ENCODE measurements at places on chromosomes 4 and X.

GRCh38 chrX:69366183-69366582, 137.9 kb upstream of the NALF2 start:
- no peak for DNase-seq

- no peak for DNase-seq
Observed at GRCh38 chrX:50152456-50152855, 48.4 kb downstream of the AKAP4 start.

DNA sequence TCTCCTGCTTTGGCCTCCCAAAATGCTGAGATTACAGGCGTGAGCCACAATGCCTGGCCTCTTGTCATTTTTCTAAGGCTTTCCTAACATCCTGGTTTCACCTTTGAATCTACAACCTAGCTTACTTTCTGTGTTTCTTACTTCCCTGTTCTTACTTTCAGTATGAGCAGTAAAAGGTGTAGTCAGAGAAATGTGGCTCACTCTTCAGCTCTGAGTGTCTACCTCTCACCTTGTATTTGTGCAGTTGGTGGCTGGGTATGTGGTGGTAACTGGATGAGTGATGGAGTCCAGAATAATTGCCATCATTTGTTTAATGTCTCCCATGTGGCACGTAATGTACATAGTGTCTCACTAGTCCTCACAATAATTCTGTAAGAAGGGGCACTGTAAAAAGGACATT, 19.1 kb upstream of the CXCL11 start:
- no peak for DNase-seq

DNA sequence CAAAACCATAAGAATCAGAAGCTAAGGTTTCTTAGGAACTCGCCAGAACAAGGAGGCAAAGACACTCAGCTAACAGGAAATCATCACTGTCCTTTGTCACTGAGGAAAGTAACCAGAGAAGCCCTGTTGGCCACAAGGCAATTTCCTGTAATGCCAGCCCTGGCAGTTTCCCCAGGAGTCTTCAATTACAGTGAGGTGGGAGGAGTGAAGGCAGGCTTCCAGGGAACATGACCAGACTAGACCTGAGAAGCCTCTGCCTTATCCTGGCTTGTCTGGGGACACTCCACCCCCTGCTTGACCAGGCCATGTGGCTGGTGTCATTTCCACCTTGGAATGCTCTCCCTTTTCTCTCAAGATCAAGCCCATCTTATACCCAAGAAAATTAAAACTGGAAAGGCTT, 125.3 kb downstream of the COL4A6 start:
- DNase-seq, result no peak

DNA sequence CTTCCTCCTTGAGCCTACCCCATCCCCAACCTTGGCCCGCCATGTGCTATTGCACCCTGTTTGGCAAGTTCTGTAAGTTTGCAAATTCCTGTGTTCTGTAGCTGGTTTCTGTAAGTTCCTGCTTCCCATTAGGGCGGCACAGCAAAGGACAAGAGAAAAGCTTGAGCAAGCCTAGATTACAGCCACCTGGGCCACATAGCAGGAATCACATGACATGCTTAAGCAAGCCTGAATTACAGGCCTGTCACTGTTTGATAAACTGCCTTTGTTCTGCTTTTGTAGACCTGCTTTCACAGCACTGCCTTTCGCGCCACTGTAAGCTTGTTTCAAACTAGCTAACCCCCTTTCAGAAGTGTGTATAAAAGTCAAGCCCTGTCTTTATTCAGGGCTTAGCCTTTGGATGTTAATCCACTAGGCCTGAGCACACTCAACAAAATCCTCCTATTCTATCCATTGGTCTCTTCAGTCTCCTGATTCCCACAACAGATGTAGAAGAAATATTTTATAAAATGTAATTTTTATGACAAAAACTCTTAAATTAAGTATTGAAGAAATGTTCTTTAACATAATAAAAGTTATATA, 906.8 kb upstream of the NDST4 start:
- DNase-seq, result no peak

DNA sequence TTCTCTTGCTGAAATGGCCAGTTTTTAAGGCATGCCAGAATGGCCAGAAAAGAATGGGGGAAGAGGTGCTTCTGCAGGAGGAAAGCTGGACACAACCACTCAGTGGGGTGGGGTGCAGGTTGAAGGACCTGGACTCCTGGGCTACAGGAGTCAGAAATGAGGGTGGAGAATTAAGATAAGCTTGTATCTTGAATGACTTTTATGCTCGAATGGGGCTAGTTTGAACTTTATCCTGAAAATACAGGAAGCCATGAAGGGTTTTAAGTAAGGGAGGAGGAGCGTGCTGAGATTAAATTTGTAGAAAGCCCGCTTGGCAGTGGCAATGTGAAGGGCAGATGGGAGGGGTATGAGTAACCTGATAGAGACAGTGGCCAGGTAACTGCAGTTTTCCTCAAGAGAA, 66.5 kb downstream of the ELOVL6 start:
- no peak for DNase-seq

GRCh38 chr4:118850488-118851173, 14.7 kb upstream of the SEC24D start:
- no peak for DNase-seq

DNA sequence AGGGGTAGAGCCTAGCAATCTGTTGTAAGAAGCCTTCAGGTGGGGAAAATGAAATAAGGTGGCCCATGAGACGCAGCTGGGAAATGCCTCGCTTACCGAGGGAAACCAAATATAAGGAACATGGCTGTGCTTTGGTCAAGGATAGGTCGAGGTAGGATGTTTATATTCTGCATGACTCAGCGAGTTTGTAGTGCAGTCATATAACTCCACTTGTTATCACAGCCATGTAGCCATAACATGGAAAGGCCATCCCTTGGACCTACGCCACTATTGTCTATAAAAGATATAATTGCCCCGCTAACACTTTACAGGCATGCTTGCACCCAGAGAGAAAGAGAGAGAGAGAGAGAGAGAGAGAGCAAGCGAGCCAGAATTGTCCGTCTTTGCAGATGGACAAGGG, 80.9 kb upstream of the GLRA2 start:
- no peak for DNase-seq

DNA sequence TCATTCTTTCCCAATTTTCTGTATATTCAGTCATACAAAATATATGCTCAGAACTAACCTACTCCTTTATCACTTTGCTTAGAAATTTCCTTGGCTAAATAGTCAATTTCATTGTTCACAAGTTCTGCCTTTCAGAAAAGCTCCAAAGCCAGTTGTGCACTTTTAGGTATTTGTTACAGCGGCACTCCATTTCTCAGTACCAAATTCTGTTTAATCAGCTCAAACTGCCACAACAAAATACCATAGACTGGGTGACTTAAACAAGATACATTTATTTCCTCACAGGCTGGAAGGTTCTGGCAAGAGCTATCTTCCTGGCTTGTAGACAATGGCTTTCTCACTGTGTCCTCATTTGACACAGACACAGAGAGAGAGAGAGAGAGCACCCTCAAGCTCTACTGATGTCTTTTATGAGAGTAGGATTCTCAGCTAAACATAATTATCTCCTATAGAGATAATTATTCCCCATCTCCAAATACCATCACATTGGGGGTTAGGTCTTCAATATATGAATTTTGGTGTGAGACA, 188.8 kb upstream of the FSTL5 start:
- no peak for DNase-seq
